A549 treated with DMSO at 1 μM for 4 hours (cell line): ENCODE measurements at places on chromosomes 11 and 22. TPM values are rescaled to one million over a fixed set of nuclear protein-coding genes. Genes with fewer than 3 reads are reported as not detected.

LMO1 gene
- 2.2 to 2.9 TPM (median 2.7 TPM) in 5 replicates for total RNA-seq

MOB2 gene
- 40.0 to 49.9 TPM (median 43.9 TPM) in 5 replicates for total RNA-seq

TYR gene
- total RNA-seq: not detected in 5 replicates

RAG2 gene
- not detected in 5 replicates for total RNA-seq

CCDC81 gene
- 0.31 to 0.71 TPM (median 0.35 TPM) in 4 of 5 replicates, not detected in the other for total RNA-seq

SESN3 gene
- 0.11 to 0.21 TPM (median 0.16 TPM) in 5 replicates for total RNA-seq

FAM227A gene
- 0.66 to 1.1 TPM (median 0.73 TPM) in 5 replicates for total RNA-seq

SCGB1A1 gene
- not detected in 5 replicates for total RNA-seq

ACCSL gene
- total RNA-seq: not detected in 5 replicates

MS4A6E gene
- not detected in 5 replicates for total RNA-seq
